Hepatocyte (in vitro differentiated cells): ENCODE measurements at places on chromosomes 6 and 20. TPM values are rescaled to one million over a fixed set of nuclear protein-coding genes. Genes with fewer than 3 reads are reported as not detected.

Gene GABRR1
- 0.60 TPM in 1 of 2 replicates, not detected in the other for polyA plus RNA-seq

Gene VWA7
- 2.8 and 5.2 TPM in 2 replicates for polyA plus RNA-seq

Gene ROMO1
- polyA plus RNA-seq: 629 and 634 TPM in 2 replicates

Gene BTNL2
- polyA plus RNA-seq: 0.62 TPM in 1 of 2 replicates, not detected in the other

Gene TTK
- polyA plus RNA-seq: 3.1 and 4.0 TPM in 2 replicates

Gene PGM3
- polyA plus RNA-seq: 83.4 and 94.9 TPM in 2 replicates

DNA sequence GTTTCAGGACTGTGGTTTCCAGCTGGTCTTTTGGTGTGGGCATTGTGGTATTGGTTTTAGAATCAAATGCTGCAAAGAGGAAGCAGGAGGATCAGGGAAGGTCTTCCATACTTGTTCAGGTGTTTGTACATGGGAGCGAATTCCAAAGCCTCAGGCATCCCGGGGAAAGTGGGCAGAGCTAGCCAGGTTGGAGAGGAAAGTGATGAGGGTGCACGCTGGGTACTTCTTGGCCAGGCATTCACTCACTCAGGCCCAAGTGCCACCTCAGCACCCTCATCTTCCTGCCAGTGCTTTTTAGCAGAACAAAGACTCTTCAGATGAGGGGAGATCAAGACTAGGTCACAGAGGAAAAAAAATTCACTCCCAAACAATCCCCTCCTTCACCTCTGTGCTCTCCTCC is 241.1 kb upstream of the TBX18 start:
- DNase-seq: no peak

DNA sequence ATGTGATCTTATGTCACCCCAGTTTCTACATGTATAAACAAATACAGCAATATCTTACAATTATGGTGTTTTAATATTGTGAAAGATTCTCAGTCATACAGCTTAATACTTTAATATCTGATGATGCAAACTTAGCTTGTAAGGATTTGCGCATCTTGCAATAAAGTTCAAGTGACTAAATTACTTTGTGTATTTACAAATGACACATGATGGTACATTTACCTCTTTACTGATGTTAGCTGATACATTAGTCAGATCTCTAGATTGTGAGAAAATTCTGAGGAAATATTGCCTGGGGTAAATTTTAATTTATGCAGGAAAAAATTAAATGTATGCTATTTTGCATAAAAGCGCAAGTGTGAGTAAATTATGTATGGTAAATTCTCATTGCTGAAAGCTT is 418.8 kb upstream of the MMS22L start:
- DNase-seq: no peak

DNA sequence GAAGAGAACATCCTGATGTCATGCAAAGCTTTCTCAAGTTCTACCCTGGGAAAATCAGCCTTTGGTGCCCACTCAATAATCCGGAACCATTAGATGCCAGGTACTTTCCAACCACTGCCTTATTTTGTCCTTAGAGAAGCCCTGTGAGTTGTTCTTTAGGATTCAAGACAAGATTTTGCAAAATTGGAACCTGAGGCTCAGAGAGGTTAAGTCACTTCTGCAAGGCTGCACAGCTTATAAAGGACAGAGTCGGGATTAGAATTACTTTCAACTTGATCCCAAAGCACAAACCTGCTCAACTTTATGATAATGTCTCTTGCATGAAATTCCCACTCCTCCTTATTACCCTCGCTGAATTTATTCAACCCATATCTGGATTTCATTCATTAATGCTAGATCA is 287.2 kb downstream of the PTPRT start:
- no peak for DNase-seq

DNA sequence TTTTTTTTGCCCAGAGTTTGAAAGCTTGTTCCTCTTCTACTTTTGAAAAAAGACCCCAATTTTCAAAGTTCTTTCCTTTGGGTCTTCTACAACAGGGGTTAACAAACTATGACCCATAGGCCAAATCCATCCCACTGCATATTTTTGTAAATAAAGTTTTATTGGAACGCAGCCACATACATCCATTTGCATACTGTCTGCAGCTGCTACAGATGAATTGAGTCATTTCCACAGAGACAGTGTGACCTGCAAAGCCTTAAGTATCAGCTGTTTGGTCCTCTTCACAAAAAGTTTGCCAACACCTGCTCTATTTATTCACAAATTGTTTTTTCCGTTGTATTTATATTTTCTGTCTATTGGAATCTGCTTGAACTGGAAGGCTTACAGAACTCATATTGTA is 189.2 kb downstream of the TBC1D7 start:
- no peak for DNase-seq

GRCh38 chr6:96521644-96522464 is at the start of gene UFL1:
Gene UFL1, plus strand, starts transcription at chr6:96521806. Its CDS starts 68 bp downstream, at chr6:96521874.
- peak; percentile 98 for DNase-seq

DNA sequence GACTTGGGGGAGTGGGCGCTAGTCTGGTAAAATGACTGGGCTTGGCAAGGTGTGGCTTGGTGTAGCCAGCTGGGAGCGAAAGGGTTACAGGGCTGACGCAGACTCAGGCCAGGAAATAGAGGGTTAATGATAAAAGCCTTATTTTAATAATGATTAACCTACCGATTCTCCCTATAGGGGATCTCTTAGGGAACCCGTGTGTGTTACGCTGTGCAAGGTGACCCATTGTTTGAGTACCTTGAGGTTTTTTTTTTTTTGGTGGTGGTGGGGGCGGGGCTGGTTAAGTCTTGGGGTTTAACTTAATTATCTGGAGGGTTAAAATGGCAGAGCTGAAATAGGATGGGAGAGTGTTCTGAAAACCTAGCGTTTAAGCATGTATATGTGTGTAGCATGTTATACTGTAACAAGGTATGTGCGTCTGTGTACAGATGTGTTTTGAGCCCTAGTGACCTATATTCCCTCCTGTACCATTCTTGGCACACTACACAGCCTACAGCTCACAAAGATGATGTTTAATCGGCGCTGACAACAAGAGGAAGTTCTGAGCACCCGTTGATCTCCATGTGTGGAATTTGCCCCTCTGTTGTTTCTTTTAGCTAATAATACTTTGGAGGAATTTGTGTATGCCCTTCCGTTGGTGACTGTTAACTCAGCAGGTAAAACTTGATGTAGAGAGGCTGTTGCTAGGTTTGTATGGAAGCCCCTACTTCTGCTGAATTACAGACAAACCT is 1.3 kb downstream of the CARMIL1 start:
- DNase-seq: peak; percentile 61

GRCh38 chr20:37327748-37328147 is 18.2 kb upstream of the SRC start:
- DNase-seq: peak; percentile 65

DNA sequence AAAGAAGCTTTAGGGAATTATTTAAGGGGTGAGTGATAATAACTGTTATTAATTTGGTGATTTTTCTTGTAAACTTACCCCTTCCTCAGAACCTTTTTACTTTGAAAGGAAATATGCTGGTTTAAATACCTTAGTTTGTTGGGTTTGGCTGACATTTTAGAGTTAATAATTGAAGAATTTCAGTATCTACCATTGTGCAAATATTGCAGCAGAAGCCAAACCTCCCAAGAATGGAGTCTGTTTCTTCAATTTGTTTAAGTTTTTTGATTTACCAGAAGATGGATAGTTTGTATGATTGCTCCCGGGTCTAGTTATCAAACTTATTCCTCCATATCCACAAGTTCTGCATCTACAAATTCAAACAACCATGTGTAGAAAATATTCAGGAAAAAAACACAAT is 77.1 kb downstream of the ATRN start:
- DNase-seq: no peak

DNA sequence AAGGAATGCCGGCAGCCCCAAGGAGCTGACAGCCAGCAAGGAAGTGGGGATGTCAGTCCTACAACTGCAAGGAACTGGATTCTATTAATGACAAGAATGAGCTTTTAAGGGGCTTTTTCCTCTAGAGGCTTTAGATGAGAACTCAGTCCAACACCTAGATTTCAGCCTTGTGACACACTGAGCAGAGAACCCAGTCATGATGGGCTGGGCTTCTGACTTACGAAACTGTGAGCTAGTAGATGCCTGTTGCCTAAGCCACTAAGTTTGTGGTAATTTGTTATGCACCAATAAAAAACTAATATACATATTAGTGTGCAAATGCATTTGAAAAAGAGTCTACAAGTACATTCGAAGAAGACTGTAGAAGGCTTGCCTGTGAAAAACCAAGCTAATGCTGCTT is 263.3 kb downstream of the SOX4 start:
- no peak for DNase-seq

GRCh38 chr6:903761-904160 is 210.8 kb upstream of the EXOC2 start:
- DNase-seq: no peak

- no peak for DNase-seq
Observed at GRCh38 chr6:135525594-135525993, 28.1 kb upstream of the AHI1 start.

DNA sequence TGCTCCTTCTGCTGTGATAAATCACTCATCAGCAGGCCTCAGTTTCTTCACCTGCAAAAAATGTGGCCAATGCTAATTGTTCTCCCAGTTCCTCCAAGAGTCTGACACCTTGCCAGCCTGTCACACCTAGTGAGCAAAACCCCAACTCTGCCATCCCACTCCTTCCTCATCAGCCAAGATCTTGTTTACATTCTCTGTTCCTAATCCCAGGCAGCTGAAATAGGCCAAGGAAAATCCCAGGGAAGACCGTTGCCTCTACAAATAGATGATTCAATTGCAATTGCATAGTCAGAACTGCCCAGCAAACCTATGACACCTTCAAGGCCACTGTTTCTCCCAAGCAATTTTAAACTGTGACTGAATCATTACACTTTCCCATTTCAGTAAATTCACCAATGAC is 78.7 kb downstream of the GMDS start:
- peak; percentile 8 for DNase-seq

DNA sequence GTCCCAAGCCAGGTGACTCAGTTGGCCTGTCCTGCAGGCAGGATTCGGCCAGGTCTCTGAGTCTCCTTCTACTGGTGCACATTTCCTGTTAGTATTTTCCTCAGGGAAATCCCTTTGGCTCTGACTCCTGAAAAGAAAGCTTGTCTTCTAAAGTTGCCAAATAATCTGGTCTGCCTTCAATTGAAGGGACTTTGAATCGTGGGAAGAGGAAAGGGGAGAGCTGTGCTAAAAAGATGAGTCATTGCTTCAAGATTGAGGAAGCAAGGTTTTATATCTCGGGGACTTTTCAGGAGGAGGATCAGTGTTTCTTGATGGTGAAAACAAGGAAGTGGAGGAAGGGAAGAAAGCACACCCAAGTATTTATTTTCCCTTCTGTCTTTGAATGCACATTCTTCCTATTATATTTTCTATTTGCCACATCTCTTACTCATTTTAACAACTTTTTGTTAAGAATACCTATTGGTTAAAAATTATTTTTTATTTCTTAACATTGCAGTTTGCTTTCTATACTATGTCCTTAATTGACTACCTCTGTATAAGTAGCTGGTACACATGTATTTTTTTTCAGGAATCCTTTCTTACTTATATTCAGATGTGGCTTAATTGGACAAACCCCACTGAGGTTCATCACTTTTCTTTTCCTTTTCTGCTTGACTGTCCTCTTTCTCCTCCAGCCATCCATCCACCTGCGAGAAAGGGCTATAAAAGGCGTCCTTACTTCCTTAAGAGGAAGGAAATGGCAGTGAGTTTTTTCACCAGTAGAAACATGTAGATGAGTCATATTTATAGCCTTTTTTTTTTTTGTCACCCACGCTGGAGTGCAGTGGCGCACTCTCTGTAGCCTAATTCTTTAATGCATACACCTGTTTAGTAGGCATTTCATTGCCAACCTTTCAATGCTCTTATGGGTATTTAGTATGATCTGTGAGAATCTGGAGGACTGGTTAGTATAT is 15.0 kb upstream of the IFNGR1 start:
- DNase-seq: peak; percentile 63

DNA sequence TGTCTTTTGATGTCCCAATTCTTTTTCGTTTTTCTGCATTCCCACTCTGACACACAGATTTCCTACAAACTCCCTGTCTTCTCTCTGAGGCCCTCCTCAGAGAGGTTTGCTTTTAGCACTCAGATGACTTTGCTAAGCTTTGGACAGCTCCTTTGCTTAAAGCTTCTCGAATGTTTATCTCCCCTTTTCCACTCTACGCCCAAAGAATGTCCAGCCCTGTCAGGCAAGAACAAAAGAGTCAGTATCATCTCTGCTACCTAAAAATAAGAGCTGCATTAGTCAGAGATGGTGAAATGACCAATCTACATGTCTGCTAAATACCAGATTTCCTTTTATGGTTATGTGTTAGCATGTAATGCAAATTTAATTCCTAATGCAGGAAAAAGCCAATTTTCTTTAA is 56.8 kb downstream of the PREP start:
- peak; percentile 9 for DNase-seq

DNA sequence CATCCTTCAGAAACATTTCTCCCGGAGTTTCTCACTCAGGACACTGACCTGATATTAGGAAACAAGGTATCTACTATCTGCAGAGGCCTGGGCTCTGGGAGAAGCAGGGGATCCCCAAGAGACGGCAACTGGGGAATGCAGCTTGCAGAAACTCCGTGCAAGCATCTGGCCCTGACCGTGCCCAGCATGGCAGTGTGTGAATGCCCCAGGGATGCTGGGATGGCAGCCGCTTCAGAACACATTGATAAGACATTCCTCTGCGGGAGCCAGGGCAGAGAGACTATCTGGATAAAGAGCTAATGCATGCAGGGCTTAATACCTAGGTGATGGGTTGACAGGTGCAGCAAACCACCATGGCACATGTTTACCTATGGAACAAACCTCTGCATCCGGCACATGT is 55.4 kb downstream of the NFATC2 start:
- no peak for DNase-seq

GRCh38 chr6:36851149-36851614 is 11.9 kb upstream of the CPNE5 start:
- DNase-seq: peak; percentile 85
